ENCODE measurements at places on chromosomes 7 and 10.

DNA sequence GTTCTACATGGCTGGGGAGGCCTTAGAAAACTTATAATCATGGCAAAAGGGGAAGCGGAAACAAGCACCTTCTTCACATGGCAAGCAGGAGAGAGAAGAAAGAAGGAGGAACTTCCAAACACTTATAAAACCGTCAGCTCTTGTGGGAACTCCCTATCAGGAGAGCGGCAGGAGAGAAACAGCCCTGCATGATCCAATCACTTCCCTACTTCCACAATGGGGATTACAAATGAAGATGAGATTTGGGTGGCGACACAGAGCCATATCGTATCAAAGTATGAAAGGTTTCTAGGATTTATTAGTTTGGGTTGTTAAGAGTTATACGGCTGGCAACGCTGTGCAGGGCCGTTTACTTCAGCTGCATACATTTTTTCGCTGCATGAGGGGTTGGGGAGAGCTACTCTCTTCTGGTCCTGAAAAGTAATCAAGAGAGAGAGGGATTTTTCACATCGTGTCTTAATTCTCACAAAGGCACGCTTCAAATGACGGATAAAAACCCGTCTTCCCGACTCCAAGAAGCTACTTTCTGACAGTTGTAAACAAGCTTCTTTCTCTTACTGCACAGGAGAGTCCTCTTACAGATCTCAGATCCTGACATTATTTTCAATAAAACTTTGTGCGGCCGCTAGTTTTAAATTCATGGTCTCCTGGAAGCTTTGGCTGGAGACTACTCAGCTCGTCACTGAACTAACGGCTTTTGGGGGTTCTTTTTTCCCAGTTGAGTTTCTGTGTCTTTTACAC is 751 bp upstream of the GTPBP10 start:
- no peak for DNase-seq

DNA sequence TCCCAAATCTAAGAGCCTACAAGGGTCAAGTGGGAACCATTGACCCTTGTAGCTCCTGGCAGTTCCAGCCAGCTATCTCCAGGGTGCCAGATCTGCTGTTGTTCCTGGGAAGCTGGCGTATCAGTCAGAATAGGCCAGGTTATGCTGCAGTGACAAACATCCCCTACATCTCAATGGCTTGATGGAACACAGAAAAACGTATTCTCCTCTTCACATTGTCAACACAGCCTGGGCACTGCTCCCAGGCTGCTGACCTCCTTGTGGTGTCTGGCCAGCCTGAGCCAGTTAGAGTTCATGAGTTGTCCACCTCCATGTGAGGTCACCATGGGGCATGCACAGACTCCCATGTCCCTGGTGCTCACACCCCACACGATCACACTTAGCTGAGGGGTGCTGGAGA is 9.5 kb upstream of the TNRC18 start:
- DNase-seq: no peak

DNA sequence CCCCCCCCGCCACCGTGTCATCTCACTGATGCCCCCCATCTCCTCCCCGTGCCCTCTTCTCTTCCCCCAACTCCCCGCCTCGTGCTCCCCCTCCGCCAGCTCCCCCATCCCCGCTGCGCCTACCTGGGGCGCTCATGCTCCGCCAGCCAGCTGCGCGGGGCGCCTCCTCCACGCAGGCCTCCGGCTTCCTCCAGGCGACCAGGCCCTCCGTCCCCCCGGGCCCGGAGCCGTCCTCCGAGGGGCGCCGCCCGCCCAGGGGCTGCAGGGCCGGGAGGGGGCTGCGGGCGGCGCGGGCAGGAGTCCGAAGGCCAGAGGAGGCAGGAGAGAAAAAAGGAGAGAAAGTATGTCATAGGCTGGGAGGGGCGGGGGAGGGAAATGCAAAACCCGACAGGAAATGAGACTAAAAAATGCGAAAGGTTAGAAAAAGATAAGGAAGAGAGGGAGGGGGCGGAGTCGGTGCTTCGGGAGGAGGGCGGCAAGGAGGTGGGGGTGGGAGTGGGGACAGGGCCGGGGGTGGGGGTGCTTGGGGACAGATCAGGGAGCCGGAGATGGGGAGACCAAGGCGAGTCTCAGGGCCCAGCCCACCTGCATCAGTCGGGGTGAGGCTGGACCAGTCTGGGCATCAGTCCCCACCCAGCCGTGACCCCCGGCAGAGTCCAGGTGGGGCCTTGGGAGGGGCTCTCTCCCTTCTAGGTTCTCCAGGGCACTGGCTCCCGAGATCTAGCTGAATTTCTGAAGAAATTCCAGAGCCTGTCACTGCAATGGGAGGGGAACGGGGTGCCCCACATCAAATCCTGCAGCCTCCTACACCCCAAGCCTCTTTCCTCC is at the start of gene CARD11:
TSS of gene CARD11 (minus strand) at position 324 of the 828 bp plus-strand sequence. CDS start 85,361 bp downstream, outside the sequence.
- DNase-seq: no peak

DNA sequence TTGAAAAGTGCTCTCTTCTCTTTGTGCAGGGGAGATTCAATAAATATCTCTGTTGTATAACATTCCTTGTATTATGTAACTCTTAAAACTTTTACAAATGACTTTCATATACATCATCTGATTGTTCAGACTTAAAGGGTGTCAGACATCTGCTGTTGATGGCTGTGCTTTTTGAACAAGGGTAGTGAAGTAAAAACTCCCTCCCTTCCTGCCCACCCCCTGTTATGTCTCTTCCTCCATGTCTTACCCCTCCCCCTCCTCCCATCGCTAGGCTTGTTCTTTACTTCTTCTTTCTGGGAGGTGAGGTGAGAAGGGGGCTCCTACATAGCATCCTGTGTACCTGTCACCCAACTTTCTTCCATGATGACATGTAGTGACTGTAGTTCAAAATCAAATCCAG is 23.4 kb upstream of the ABCB4 start:
- no peak for DNase-seq

DNA sequence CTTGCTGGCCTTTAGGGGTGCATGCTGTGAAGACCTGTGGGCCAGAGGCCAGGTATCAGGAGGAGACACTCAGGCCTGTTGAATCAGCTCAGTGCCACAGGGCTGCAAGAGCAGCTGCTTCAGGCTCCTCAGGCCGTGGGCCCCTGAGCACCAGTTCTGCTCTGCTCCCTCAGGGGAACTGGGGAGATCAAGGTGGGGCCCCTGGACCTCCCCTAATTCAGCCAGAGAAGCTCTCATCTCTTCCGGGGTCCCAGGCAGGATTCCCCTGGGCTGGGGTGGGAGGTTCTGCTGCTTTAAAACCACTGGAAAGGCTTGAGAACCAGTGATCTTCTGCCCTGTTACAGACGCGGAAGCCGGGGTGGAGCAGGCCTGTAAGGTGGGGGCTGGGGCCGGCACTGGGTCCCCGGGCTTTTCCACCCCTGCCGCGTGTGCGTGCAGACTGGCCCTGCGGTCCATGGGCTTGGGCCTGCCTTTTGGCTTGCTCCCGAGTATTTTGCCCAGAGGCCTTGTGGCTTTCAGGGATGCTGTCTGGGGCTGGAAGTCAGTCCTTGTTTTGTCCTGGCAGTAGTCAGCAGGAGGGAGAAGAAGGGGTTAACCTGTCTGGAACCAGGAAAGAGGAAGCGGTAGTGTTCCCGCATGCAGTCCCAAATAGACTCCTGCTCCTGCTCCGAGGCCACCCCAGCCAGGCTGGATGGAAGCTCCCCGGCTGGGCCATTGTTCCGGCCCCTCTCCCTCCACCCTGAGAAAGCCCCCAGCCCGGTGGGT is 74.3 kb downstream of the LHPP start:
- no peak for DNase-seq
